ENCODE measurements at places on chromosomes 12 and 14.
A peak's percentile ranks its signal among the peaks of the same experiment; 100 is the strongest.

GRCh38 chr12:45425426-45425825 is 209.5 kb downstream of the ANO6 start:
- peak; percentile 11 for DNase-seq

- DNase-seq: no peak
Measured at GRCh38 chr12:19965196-19966038, 402.9 kb upstream of the PDE3A start.

DNA sequence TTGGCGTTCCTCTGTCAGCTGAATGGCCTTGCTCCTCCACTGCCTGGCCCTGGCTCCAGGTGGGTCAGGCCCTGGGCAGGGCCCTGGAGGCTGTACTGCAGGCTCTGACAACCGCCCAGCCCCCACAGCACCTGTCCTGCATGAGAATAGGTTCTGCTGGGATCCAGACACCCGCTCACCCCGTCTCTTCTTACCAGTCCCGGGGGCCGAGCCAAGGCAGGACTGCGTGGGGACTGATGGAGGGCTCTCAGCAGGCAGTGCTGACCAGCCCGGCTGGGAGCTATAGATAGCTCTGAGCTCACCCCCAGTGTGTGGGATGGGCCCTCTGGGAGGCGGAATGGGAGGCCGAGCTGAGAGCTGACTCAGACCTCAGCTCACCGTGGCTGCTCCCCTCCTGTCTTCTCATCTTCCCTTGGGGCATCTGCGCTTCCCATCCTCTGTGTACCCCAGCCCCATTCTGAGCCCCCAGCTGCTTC is 39.6 kb downstream of the TEAD4 start:
- peak; percentile 91 for DNase-seq

- no peak for DNase-seq
Measured at GRCh38 chr12:91690531-91690930, 455.1 kb downstream of the BTG1 start.

DNA sequence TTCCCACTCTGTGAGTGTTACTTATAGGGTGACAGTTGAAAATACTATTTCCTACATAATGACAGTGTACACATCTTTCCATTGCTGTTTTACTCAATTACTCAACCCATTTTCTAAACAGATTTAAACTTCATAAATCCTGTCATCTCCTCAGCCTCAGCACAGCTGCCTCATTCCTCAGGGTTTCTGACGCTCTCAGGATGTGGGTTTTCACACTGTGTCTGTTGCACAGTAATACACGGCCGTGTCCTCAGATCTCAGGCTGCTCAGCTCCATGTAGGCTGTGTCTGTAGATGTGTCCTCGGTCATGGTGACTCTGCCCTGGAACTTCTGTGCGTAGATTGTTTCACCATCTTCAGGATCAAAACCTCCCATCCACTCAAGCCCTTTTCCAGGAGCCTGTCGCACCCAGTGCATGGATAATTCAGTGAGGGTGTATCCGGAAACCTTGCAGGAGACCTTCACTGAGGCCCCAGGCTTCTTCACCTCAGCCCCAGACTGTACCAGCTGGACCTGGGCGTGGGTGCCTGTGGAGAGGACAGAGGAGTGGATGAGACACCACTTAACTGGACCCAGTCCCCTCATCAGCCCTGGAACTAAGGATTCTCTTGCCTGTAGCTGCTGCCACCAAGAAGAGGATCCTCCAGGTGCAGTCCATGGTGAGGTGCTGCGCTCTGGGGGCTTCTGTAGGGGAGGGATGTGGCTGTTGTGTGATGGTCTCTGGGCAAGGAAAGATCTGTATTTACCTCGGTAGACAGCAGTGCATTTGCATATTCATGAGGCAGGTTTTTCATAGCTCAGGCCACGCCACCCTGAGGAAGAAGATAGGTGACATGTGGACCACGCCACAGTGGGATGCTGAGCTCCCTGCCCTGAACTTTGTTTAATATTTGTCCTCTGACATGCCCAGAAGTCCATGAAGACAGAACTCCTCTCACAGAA is 750.2 kb downstream of the TMEM121 start:
- DNase-seq: no peak

DNA sequence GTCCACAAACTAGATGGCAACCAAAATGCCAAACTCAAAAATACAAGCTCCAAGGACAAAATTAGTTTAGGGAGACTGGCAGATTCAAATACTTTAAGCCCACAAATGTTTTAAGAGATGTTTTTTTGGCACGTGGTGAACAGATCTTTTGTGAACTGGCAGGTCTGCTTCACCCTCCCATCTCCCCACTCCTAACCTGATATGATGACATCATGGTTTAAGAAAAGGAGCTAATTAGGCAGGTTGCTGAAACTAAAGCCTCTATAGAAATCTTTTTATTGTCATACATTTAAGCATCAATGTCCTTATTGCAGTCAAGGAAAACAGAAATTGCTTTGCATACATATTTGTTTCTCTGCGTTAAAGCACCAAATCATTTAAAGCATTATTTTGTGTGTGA is 5.8 kb downstream of the LRIG3 start:
- DNase-seq: no peak

DNA sequence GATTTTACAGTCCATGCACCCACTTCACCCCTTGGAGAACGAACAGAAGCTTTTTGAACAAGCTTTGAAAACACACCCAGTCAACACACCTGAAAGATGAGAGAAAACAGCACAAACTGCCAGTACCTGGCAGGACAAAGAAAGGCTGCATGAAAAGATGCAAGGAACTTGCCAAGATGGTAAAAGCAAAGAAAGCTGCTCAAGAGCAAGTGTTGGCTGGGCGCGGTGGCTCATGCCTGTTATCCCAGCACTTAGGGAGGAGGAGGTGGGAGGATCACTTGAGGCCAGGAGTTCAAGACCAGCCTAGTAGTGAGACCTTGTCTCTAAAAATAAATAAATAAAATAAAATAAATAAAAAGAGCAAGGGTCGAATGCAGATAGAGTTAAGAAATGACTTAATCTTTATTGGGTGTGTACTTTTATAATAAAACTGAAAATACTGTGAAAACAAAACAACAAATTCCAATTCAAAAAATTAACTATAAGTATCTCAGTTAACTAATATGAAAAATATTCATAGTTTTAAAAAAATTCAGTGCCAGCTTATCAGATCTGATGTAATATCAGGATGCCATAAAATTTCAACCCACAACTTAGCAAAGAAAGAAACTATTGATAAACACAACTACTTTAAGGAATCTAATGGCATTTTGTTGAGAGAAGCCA is 59.2 kb downstream of the HECTD4 start:
- no peak for DNase-seq

GRCh38 chr12:112196196-112196875 is 71.0 kb downstream of the TRAFD1 start:
- no peak for DNase-seq

DNA sequence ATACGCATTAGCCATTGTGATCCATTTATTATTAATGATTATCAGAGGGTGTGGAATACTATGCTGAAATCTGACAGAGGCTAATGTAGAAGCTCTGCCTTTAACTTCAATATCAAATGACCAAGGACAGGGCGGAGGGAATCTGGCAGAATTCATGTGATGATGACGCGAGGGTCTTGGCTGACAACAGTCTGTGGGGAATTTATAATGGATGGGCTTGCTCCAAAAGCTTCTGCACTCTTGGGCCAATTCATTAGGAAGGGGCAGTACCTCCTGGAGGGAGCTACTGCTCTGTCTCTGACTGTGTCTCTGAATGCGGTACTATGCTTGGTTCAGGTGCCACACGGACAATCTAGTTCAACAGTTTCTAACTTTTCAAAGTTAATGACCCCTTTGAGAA is 46.2 kb downstream of the GALNT8 start:
- DNase-seq: no peak

- no peak for DNase-seq
Measured at GRCh38 chr12:30936036-30936435, 9.5 kb downstream of the TSPAN11 start.

DNA sequence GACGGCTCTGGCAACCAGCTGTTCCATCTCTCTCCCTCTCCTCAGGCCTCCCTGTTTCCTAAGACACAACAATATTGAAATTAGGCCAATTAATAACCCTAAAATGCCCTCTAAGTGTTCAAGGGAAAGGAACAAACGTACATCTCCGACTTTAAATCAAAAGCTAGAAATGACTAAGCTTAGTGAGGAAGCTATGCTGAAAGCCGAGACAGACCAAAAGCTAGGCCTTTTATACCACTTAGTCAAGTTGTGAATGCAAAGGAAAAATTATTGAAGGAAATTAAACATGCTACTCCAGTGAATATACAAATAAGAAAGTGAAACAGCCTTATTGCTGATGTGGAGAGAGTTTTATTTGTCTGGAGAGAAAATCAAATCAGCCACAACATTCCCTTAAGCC is 61.8 kb upstream of the CATSPERB start:
- no peak for DNase-seq

GRCh38 chr12:131990066-131990979 is 40.6 kb downstream of the EP400 start:
- peak; percentile 45 for DNase-seq

DNA sequence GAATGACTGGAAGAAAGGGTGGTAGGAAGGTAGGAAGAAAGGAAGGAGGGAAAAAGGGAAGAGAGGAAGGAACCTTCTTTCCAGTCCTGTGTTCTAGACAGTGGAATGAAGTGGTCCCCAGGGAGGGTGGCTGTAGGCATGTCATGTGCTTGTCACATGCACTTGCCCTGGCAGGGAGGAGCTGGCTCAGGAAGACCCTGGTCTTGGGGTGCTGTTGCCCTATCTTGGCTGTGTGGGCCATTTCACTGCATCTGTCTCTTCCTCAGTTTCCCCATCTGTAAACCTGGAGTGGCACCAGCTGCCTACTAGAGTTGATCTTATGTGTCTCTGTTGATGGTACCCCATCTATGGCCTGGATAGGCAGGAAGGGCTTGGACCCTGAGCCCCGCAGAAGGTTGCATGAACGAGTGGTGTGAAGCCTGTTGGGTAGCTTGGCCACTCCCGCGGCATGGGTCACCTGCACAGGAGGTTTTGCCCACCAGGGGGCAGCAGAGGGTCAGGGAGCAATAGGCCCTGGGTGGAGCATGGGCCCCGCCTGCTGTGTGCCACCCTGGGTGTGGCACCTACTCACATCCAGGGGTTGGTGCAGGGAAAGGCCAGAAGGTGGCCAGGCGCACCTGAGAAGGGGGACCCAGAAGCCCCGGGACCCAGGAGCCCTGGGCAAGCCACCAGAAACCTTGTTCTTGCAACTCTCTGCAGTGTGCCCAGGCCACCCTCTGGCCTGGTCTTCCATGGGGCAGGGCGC is 25.1 kb downstream of the MEG3 start:
- no peak for DNase-seq

- DNase-seq: no peak
Measured at GRCh38 chr12:14769466-14769968, 33.8 kb downstream of the WBP11 start.

DNA sequence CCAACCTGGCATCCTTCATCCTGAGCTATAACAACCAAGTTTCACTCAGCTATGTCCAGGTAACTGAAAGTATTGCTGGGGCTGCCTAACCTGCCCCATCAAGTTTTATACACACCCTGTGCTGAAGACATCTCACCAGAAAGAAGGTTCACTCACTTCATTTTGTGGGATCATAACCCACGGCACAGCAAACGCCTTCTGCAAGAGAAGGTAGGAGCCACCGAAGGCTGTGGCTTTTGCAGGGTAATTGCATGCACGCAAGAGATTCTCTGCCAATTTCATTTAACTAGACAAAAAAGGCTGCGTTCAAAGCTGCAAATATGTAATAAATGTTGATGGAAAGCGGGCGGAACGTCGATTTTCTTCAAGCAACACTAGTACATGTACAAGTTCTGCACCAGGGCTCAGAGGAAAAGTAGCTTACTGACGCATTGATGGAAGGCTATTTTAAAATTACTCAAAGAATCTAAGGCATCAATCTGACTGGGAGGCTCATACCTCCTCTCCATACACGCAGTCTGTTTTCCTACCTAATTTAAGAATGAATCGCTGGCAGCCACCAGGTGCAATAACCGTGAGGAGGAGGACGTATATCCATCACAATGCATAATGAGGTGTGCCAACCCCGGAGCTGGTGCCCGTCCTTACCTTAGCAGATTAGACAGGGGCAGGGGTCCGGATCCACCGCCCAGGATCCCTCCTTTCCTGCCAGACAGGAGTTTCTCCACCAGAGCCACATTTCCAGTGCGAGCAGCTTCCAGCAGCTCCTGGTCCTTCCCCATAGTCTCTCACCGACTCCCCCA is 1.1 kb downstream of the ANKS1B start:
- DNase-seq: no peak

- no peak for DNase-seq
Measured at GRCh38 chr12:75784591-75784990, 247.0 kb downstream of the PHLDA1 start.

GRCh38 chr12:50205648-50206047 is 38.5 kb upstream of the CERS5 start:
- DNase-seq: no peak

- no peak for DNase-seq
Measured at GRCh38 chr12:104415342-104415980, 41.3 kb upstream of the CHST11 start.

Measured in brain microvascular endothelial cell (primary cell).